Right lung (tissue), 10 donors: ENCODE measurements at places on chromosomes 13 and 19. TPM values are rescaled to one million over a fixed set of nuclear protein-coding genes. Genes with fewer than 3 reads are reported as not detected.
A peak's percentile ranks its signal among the peaks of the same experiment; 100 is the strongest.

Gene IL17D
- polyA plus RNA-seq, result 13.3 TPM

Gene C13orf46
- polyA plus RNA-seq, result 0.18 TPM

Gene CEACAM5
- polyA plus RNA-seq, result 0.16 TPM

Gene TNNT1
- 1.2 TPM for polyA plus RNA-seq

GRCh38 chr19:39941615-39942365 lies 7.4 kb upstream of the FCGBP start:
- no peak for DNase-seq

DNA sequence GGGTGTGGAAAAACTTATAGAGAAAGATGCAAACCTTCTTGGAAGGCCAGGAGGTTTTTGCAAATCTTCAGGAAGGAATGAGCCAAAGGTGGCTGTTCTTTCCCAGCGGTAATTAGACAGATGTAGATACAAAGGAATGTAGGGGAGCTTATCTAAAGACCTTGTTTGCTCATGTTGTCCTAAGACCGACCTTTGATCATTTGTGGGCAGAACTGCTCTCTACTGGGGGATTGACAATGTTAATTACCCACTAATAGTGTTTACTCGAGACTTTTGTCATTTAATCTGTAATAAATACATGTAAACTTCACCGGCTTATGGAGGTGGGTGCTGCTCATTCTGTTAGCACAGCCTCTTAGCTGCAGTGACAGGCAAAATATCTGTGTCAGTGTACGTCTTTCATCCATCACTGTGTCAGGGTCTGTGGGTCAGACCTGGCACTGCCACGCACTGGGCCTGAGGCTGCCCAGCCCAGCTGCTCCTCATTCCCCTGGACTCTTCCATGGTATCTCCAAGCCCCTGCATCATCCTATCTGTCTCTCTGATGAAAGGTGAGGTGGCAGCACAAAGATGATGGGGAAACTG lies 68.3 kb downstream of the ZNF431 start:
- no peak for DNase-seq

GRCh38 chr19:10007371-10008183 lies 2.7 kb downstream of the COL5A3 start:
- no peak for DNase-seq

GRCh38 chr13:96003304-96003703 lies 49.9 kb downstream of the UGGT2 start:
- no peak for DNase-seq

DNA sequence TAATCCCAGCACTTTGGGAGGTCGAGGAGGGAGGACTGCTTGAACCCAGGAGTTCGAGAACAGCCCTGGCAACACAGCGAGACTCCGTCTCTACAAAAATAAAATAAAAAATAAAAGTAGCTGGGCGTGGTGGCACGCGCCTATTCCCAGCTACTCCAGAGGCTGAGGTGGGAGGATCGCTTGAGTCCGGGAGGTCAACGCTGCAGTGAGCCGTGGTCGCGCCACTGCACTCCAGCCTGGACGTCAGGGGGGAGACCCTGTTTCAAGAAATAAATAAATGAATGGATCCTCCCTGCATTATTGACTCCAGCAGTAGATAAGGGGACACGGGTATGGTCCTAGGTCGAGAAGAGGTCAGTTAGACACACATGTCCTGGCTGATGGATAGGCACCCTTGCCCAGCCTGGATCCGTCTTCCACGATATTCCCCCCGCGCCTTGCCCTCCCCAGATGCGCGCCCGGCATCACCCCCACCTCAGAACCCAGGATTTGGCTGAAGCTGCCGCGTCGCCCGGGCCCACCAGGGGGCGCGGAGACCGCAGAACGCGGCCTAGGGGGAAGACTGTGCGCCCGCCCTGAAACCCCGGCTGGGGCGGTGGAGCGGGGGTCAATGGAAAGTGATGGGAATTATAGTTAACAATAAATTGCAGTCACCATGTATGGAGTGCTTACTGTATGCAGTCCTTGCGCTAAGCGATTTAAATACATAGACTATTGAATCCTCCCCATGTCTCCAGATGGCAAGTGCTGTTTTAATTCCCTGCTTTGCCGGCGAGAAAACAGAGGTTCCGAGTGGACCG lies 2.1 kb upstream of the HOOK2 start:
- DNase-seq, result peak; percentile 65

- no peak for DNase-seq
These were observed 501 bp downstream of the GTPBP3 start for GRCh38 chr19:17337675-17338432.

DNA sequence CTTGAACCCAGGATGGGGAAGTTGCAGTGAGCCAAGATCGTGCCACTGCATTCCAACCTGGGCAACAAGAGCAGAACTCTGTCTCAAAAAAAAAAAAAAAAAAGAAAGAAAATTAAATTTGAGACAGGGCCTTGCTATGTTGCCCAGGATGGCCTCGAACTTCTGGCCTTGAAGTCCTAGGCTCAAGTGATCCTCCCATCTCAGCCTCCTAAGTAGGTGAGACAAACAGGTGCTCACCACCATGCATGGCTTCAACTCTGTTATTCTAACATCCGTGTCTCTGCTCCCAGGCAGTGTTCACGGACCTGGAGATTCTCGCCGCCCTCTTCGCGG lies 40.3 kb downstream of the PDE4A start:
- DNase-seq, result no peak

GRCh38 chr13:113553511-113554332 lies 30.8 kb upstream of the TFDP1 start:
- no peak for DNase-seq

DNA sequence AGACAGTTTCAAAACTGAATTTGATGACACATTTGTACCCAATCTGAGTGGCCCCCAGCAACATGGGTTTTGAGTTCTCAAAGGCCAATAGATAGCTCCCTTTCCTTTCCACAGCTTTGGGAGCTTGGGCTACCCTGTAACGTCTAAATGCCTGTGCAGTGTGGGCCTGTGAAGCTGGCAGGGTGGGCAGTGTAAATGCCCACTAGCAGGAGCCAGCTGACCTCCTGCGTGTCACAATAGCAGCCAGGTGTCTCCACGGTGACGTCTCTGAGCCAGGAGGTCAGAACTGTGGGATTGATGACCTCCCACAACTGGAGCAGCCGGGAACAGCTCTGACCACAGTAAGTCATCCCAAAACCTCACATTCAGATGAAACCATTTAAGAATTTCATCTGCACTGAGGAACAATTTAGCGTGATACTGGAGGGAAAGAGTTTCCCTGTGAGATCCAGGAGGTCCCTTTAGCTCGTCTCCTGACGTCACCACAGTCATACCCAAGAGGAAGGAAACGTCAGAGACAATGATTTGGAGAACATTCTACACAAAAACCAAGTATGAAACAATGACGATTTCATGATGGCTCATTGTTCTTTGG lies at the start of gene IPO5:
Gene IPO5 (plus strand): TSS at position 300 of the 595 bp plus-strand sequence. CDS start 23,022 bp downstream, outside the sequence.
- DNase-seq, result no peak

DNA sequence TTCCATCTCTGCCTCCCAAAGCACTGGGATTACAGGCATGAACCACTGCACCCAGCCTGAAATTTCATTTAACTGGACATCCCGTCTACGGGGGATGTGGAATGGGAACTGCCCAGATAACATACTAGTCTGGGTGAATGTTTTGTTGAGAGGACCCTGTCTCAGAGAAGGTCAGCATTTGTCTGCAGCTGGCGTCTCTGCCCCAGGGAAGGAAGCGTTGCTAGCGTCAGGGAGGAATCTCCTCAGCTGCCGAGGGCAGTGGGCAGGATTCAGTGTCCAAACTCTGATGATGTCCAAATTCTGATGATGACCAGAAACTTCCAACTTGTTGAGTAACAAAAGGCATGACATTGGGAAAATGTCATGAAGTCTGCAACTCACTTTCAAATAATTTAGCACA lies 3.1 kb downstream of the NXNL1 start:
- DNase-seq, result no peak

- DNase-seq, result no peak
These were observed 4.6 kb upstream of the SLC25A42 start for GRCh38 chr19:19059018-19059836.

DNA sequence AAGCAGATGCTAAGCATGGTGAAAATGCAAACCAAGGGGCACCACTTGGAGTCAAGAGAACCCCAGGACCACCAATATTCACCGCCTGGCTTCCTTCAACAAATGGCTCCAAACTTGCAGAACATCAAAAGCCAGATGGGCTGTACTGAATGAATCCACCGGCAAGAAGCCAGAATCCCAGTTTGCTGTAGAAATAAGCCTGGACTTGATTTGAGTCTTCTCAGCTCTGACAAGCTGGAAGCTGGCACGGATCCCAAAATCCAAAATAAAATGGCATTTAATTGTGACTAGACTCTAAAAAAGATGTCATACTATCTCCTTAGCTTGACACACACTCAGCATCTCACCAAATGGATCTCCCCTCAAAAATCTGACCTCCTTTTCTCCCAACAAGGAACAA lies 11.9 kb downstream of the EFNB2 start:
- peak; percentile 38 for DNase-seq
